ENCODE measurements at places on chromosomes 3 and 15.

DNA sequence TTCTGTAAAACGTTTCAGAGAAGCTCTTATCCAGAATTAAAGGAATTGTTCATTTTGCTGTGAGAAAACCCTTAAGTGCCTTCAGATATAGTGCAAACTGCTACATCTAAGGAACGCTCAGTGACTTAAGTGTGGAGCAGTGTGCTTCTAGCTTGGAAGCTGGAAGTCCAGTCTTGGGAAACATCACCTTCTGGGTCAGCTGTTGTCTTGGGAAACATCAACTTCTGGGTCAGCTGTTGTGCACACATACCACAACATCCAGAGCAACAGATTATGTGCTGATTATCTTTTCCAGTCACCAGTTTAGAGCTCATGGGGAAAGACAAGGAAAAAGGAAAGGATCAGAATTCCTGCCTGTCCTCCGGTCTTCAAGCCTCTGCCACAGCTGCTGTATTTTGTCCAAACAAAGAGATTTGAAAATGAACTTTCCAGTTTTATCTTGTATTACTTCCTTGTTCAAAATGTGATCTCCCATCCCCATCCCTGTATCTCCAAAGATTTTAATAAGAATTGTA, 713.6 kb downstream of the NSUN3 start:
- no peak for DNase-seq

GRCh38 chr15:96332637-96333121, 2.2 kb downstream of the NR2F2 start:
- no peak for DNase-seq

DNA sequence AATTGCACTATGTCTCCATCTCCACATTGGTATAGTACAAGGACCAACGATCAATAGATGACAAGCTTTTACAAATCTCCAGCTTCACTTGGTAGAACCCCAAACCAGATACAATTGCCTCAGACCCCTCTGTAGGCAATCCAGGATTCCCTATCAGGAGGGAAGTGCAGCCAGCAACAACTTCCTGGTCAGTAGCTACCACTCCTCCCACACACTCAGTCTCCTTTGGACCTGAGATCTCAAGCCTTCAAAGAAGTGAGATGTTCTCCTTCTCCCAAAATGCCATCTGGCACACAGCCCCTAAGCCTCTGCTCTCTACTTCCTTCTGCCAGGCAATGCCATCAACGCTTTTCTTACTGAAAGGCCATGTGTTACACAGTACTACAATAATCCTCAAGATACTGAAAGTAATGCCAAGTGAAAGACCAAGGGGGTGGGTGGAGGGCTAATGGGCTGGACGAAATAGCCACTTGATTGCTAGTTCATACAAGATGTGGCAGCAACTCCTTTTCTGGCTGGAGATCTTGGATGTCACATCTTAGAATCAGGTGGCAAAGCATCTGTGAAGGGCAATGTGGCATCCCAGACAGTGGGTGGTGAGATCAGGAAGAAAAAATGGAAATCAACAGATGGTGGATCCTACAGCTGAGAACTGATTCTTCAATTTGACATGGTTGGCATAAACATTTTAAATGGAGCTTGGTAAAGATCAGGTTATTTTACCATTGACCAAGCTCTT, 75.3 kb upstream of the ACP3 start:
- DNase-seq, result no peak

- DNase-seq, result no peak
Observed at GRCh38 chr3:189911001-189911400, 209.7 kb downstream of the P3H2 start.
